Fibroblast of villous mesenchyme (primary cell): ENCODE measurements at places on chromosomes 5 and 9. TPM values are rescaled to one million over a fixed set of nuclear protein-coding genes. Genes with fewer than 3 reads are reported as not detected.

Gene SPINK4
- not detected in 2 replicates for total RNA-seq

Gene HSD17B4
- total RNA-seq: 128 and 183 TPM in 2 replicates

Gene SLC9A3
- 0.86 and 0.97 TPM in 2 replicates for total RNA-seq

DNA sequence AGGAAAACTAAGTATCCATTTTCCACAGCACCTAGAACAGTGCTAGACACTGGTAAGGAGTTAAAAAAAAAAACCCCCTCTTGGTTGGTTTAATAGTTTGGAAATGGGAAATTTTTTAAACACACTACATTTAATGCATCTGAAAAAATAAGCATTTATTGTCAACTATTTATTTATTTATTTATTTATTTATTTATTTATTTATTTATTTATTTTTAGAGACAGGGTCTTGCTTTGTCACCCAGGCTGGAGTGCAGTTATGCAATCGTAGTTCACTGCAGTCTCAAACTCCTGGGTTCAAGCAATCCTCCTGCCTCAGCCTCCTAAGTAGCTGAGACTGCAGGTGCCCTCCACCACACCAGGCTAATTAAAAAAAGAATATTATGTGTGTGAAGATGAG lies 51.6 kb downstream of the SNCAIP start:
- no peak for DNase-seq

Gene PLEKHG4B
- under 0.01 TPM in 2 replicates for total RNA-seq

DNA sequence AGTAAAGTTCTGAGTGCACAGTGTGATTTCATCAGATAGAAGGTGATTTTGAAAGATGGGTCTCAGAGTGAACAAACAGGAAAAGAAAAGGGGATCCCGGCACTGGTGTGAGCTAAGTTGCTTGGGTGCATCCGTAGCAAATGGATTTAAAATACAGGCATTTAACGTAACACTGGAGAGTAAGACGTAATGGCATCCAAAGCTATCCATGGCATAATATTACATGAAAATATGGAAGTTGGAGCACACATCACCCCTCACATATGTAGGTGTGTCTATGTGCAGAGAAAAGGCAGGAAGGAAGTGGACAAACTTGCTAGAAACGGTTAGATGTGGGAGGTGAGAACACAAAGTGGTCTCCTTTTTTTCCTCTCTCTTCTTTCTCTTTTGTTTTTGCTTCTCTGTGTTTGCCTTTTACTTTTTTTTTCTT lies 38.2 kb upstream of the SEMA4D start:
- DNase-seq: no peak

Gene PTPDC1
- 7.8 and 11.9 TPM in 2 replicates for total RNA-seq
